Stimulated activated CD4-positive, alpha-beta T cell treated with anti-CD3 and anti-CD28 coated beads, Interleukin-4, amount 100 ng/mL, for 48 hours (primary cell): ENCODE measurements at places on chromosomes 3 and 15.
A peak's percentile ranks its signal among the peaks of the same experiment; 100 is the strongest.

DNA sequence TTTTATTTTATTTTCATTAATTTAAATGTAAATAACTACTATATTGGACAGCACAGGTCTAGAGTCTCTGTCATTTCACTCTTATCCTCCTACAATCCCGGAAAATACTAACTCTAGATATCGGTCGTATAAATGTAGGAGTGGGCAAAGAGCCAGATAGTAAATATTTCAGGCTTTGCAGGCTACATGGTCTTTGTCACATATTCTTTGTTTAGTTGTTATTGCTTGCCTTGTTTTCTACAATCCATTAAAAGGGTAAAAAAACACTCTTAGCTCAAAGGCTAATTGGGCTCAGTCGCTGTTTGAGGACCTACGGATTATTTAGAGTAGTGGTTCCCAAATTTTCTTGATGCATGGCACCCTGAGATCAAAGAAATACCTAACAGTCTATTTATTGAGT lies 1.7 kb downstream of the KNL1 start:
- DNase-seq = no peak

DNA sequence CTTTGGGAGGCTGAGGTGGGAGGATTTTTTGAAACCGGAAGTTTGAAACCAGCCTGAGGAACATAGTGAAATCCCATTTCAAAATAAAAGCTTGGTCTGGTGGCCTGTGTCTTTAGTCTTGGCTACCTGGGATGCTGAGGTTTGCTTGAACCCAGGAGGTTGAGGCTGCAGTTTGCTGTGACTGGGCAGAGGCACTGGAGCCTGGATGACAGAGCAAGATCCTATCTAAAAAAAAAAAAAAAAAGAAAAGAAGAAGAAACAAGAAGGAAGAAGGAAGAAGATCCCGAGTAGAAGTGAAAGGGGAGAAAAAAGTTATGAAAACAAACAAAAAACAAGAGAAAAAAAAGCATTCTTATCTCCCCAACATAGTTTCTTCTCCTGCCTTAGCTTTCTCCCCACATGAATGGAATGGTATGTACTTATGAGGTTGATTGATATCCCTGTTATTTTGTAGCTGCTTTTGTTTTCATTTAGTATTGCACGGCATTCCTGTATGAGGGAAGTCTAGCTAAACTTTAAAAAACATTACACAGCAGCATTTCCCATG lies 42.4 kb downstream of the TMEM40 start:
- DNase-seq = no peak

DNA sequence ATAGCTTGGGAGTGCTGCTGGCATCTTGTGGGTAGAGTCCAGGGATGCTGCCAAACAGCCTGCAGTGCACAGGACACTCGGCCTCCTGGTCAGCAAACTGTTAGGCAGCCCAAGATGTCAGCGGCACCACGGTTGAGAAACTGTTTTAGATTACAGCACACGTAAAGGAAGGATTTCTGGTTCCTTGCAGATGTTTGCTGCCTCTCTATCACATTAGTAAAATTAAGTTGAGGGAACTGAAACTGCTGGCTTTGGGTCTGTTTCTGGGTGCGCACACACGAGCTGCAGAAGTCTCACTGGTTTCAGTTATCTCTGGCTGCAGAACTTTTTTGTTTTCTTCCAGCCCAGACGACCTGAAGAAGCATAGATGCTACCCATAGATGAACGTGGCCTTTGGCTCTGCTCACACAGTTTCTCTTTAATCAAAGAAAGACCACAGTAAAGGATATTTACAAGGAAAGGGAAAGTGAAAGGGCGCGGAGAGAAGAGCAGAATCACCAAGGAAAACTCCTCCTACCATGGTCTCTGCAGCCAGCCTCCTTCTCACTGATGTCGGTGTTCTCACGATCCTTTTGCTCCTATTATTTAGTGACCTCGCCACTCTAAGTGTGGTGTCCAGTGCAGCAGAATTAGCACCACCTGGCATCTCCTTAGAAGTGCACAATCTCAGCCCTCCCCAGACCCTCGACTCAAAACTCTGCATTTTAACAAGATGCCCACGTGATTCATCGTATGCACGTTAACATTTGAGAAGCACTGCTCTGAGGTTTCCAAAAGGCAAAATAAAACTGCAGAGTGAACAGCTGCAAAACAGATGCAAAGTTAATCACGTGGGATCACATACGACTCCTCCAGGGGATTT lies 50.6 kb upstream of the AKAP13 start:
- no peak for DNase-seq

DNA sequence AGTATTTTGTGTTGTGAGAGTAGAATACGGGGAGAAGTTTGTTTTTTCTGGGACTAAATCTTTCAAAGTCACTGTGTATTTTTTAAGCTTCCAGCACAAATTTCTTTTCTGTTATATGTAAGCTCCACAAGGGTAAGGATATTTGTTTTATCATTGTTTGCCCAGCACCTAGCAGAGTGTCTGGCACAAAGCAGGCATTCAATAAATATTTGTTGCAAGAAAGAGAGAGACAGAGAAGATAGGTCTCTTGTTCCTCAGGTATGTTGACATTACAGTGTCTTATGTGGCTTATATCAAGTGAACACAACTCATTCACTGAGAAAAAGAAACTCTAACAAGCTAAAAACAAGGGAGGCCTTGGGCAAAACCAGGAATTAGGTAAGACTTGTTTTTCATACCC lies 26.6 kb upstream of the FNDC3B start:
- DNase-seq = no peak

GRCh38 chr15:42725331-42725903 lies 11.5 kb downstream of the CDAN1 start:
- DNase-seq = no peak

- no peak for DNase-seq
Measured at GRCh38 chr15:73699249-73700040, 15.3 kb downstream of the CD276 start.

DNA sequence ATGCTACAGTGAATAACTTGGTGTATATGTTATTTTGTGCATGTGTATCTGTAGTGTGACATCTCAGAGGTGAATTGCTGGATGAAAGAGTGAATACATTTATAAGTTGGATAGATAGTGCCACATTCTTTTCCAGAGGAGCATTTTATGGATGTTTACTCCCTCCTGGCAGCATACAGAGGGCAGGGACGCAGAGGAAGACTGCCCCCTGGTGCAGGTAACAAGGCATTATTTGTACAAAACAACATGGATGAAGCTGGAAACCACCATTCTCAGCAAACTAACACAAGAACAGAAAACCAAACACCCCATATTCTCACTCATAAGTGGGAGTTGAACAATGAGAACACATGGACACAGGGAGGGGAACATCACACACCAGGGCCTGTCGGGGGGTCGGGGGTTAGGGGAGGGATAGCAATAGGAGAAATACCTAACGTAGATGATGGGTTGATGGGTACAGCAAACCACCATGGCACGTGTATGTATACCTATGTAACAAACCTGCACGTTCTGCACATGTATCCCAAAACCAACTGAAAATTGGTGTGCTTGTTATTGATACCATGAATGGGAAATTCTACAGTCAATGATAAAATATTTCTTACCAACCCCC lies 57.9 kb upstream of the CTXND1 start:
- no peak for DNase-seq

DNA sequence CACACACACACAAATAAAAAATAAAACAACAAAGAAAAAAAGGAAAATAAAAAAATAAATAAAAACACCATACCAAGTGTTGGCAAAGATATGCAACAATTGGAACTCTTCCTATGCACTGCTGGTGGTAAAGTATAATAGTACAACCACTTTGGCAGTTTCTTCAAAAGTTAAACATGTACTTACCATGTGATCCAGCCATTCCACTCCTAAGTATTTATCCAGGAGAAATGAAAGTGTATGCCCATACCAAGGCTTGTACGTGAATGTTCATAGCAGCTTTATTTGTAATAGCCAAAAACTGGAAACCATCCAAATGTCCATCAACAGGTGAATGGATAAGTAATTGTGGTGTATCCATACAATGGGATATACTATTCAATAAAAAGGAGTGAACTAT lies 17.0 kb downstream of the WDR93 start:
- no peak for DNase-seq

DNA sequence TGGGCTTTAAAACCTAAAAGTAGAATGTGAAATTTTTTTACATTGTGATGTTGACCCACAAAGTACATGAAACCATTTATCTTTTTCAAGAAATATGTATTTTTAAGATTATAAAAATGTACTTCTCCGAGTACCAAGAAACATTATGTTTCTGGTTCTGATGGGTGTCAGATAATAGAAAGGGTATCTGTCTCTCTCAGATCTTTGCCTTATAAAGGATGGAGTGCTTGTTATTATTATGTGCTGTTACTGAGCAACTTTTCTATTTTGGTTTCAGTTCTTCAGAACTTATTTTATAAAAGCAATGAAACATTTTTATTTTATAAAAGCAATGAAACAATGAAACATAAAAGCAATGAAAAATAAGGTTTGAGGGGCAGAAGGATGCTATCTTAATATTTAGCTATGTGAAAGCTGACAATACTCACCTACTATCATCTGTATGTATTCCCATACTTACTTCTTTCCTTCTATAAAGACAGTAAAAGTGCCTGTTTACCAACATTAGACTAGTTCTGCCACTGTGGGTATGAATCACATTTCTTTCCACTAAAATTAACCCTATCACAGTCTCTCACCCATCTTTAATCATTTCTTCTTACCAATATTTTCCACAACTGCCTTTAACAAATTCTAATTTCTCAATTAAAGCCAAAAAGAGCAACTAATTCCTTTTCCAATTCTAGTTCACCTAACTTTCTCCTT lies 540.7 kb upstream of the KCNMB2 start:
- no peak for DNase-seq

- DNase-seq = peak; percentile 11
Measured at GRCh38 chr3:196431181-196432136, 768 bp downstream of the UBXN7 start.

DNA sequence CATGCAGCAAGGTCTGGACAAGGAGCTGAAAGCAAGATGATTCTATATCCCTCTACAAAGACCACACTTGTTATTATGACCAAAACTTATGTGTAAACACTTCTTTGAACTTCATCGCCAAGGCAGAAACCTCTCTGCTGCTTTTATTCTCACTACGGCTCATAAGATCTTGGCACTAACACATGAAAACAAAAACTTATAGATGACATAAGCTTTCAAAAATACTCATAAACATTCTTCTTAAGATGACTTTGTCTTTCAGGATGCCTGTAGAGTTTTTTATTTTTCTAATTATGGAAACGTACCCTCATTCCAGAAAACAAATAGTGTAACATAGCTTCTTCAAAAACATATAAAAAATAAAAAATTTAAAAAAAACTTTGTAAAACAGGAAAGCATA lies 12.5 kb upstream of the C15orf61 start:
- DNase-seq = no peak

DNA sequence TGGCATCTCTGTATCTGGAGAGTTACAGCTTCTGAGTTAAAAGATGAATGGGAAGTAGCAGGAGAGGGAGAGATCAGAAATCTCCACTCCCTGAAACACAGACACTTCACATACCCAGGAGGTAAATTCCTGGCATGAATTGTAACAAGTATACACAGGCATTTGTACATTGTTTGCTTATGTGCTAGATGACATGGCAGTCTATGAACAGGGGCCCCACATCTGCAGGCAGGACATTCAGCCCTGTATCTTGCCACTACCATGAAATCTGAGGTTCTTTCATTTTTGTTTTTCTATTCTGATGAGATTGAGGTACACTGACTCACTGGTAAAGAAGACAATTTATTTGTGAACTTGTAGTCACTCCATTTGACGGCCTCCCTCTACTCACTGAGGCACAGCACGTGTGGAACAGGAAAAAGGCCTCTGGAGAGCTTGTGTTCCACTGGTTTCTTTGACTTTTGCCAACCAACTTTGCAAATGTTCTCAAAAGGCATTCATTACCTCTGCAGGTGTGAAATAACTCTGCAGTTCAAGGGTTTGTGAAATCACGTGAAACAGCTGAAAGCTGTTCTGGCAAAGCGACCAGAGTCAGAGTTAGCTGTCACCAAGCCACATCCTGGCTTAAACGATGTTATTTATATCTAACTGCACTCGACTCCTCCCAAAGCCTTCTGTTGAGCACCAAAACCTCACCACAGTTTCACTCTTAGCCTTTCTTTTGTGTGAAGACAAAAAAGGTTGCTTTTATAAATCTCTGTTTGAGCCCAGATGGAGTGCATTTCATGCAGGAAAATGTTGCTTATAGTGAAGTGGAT lies 401.3 kb upstream of the CFAP20DC start:
- peak; percentile 24 for DNase-seq

GRCh38 chr15:48005077-48005476 lies 115.7 kb upstream of the SLC24A5 start:
- no peak for DNase-seq

DNA sequence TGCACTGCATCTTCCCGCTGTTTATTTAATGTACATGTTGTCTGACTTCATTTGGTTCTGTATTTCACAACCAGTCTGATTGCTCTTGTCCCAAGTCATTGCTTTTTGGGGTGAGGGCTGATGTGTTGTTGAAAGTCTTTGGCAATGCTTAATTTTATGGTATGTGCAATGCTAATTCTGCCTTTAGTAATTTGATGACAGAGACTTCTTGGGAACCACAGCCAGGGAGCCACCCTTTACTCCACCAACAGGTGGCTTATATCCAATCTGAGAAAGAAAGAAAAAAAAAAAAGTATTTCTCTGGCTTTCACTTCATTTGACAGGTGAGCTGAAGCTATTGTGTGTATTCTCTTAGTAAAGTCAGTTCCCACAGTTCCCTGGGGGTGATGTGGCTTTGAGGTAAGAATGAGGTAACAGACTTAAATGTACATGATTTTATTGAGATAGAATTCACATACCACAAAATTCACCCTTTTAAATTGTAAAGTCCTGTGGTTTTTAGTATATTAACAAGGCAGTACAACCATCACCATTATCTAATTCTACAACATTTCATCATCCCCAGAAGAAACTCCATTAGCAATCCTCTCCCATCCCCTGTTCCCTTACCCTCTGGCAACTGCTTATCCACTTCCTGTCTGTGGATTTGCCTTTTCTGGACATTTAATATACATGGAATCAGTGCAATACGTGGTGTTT lies 97.3 kb downstream of the SLCO3A1 start:
- no peak for DNase-seq

DNA sequence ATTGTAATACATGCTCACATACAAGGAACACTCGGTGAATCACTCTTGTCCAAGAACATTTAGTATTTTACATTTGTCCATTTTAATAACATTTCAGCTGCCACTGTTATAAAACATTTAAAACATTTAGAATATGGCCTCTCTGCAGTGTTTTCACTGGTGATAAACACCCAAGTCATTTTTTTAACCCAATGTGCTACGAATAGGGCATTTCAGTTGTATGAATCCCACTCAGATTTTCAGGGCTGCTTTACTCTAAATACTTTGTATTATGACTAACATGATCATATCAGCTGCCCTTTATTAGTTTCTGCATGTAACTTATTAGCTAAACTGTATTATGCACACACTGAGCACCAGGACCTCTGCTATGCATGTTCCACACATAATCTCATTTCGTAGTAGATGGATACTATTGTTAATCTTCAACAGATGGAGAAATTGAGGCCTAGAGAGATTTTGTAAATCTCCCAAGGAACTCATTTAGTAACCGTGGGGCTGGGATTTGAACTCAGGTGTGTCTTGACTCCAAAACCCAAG lies 148.6 kb upstream of the CDIN1 start:
- DNase-seq = no peak

GRCh38 chr3:45434996-45435395 lies 46.6 kb downstream of the LARS2 start:
- no peak for DNase-seq
